Mesenchymal stem cell (in vitro differentiated cells and primary cell): ENCODE measurements at places on chromosomes 11 and 22.
A peak's percentile ranks its signal among the peaks of the same experiment; 100 is the strongest.

DNA sequence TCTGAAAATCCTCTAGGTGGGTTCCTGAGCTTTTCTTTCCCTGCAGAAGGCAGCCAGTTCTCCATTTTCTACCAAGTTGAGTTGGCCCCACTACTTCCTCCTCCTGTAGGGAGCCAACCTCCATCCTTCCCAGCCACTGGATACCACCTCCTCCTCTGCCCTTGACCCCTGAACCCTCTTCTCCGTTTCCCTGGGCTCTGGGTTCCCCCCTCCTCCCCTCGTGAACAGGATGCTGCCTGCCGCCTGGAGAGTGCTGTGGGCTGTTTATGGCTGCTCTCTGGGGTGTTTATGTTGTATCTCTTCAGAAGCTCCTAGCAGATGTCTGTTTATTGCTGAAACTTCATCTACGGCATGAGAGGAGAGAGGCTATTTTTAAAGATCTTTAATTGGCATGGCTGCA, 8.6 kb downstream of the MICAL2 start:
- peak; percentile 84 for DNase-seq

GRCh38 chr11:45652781-45653180, 12.6 kb downstream of the CHST1 start:
- no peak for DNase-seq

DNA sequence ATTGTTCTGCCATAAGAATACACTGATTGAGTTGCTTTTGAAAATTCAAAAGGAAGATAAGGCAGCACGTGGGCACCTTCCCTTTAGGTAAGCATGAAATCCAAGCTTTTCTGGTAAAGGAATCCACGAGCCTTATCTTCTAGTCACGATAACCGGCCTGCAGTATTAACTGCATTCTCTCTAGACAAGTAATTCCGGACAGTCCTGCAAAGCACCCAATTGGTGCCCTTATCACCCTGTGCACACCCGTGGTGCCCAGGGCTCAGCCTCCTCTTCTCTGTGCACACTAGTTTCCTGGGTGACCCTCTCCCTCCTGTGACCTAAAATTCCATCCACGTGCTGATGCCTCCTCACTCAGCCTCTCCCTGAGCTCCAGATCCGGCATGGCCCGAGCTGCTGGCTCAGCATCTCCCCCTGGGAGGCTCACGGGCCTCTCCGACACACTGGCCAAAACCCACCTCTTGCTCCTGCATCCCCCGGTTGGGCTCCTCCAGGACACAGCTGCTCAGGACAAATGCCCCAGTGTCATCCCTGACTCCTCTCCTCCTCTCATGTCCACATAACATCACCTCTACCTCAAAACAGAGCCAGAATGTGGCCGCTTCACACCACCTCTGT, 63.7 kb downstream of the PACSIN2 start:
- DNase-seq, result no peak

DNA sequence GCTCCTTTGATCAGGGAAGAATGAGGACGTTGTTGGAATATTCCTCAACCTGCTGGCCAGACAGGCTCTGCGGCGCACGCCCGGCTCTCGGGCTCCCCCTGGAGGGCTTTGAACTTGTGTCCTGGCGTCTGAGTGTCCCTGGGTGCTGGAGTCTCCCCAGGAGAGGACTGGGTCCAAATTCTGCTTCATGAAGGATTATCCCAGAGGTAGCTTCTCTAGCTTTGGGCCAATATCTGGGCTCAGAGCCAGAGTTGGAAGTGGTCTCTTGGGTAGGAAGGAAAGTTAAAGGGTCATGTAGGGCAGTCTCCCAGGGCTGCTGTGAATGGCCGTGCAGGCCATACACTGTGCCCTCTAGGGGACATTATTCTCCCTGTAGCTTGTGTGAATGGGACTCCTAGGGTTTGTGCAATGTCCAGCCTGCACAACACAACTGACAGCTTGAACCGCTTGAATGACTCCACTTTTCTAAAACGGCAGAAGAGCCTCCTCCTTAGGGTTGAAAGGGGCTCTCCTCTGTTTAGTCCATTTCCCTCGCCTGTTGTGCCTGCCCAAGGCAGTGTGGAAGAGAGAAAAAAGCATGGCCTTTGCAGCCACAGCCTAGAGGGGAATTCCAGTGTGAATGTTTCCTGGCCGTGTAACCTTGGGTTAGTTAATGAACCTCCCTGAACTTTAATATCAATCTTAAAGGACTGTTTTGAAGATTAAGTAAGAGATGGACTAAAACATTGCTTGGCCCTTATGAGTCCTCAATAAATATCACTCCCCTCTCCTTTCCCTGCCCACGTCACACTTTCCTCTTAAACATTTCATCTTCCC, 111.2 kb upstream of the THY1 start:
- DNase-seq, result peak; percentile 57

GRCh38 chr11:16925561-16926065, 88.6 kb downstream of the PLEKHA7 start:
- DNase-seq, result peak; percentile 36

DNA sequence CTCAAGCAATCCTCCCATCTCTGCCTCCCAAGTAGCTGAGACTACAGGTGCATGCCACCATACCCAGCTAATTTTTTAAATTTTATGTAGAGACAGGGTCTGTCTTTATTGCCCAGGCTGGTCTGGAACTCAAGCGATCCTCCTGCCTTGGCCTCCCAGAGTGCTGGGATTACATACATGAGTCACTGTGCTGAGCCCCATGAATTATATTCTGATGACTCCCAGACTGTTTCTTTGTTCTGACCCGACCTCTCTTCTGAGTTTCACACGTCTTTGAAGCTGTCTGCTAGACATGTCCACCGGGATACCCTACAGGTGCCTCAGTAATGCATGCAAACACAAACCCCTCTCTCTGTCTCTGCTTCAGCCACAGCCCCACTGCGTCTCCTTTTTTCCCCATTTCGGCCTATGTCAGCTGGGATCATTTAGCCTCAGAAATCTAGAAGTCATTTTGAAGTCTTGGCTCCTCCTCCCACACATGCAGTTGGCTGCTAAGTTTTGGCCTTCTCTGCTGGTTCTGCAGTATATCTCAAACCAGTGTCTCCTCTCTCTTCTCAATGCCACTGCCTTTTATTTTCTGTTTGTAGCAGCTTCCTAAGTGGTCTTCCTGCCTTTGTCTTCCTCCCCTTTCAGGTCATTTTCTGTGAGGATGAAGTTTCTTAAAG, 4.8 kb downstream of the VPS26B start:
- no peak for DNase-seq

DNA sequence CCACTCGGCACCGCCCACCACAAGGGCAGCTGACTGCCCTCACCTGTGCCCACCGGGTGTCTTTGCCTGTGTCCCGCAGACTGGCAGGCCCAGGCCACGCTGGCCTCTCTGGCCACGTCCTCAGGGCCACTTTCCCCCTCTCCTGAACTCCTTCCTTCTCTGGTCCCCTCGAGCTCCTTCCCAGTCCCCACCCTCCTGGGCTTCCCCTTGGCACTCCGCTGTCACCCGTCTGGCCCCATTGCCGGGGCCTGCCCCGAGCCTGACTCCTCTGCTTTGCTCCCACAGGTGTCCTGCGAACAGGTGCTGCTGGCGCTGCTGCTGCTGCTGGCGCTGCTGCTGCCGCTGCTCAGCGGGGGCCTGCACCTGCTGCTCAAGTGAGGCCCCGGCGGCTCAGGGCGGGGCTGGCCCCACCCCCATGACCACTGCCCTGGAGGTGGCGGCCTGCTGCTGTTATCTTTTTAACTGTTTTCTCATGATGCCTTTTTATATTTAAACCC, 14.2 kb downstream of the MCAT start:
- no peak for DNase-seq

DNA sequence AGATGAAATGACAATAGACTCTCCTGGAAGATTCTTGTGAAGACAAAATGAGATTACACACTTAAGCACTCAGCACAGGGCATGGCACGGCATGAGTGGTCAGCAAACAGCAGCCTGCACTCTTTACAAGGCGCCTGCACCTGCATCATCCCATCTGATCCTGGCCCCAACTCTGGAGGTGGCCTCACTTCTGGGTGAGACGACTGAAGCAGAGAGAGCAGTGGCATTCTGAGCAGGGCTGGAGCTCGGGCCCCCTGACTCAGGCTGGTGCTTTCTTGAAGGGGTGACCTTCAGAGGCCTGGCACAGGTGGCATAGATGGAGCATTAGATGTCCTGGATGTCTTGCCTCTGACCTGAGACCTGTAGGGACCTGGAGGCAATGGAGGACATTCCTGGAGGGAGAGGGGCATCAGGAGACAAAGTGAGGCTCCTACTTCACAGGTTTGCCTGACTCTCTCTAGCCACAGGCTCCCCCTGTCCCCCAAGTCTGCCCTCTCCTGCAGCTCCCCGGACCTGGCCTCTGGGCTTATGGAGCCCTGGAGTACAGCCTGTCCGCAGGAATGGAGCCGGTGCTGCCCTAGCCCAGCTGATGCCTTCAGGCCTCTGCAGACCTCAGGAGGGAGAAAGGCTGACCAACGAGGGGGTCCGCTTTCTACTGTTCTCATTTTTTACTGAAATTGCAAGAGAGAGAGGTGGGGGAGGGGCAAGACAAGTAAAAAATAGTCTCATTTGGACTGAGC, 65.5 kb upstream of the THY1 start:
- no peak for DNase-seq

GRCh38 chr11:9573775-9574621, 528 bp downstream of the WEE1 start:
- DNase-seq, result no peak

DNA sequence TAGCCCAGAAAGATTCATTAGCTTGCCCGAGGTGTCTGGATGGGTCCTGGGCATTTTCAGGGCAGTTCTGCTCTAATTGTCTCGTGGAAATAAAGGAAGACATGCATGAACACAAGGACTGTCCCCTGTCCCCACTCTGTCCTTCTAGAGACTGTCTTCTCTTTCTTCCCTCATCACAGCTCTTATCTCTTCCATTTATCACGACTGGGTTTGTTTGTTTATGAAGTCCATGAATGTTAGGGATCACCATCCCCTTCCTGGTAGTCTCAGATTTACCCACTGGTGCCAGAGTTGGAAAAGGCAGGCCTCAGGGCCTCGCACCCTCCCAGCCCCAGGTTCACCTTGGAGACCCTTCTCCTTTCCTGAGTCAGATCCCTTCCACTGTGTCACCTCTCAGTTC, 134.8 kb downstream of the PARVA start:
- DNase-seq, result no peak

GRCh38 chr11:90753546-90753945, 530.7 kb upstream of the CHORDC1 start:
- no peak for DNase-seq

GRCh38 chr11:14393889-14394288, 34.9 kb upstream of the RRAS2 start:
- DNase-seq, result no peak

GRCh38 chr22:21762712-21763581, 27.4 kb upstream of the YPEL1 start:
- DNase-seq, result no peak

GRCh38 chr22:49084206-49084605, 743.5 kb downstream of the BRD1 start:
- no peak for DNase-seq

DNA sequence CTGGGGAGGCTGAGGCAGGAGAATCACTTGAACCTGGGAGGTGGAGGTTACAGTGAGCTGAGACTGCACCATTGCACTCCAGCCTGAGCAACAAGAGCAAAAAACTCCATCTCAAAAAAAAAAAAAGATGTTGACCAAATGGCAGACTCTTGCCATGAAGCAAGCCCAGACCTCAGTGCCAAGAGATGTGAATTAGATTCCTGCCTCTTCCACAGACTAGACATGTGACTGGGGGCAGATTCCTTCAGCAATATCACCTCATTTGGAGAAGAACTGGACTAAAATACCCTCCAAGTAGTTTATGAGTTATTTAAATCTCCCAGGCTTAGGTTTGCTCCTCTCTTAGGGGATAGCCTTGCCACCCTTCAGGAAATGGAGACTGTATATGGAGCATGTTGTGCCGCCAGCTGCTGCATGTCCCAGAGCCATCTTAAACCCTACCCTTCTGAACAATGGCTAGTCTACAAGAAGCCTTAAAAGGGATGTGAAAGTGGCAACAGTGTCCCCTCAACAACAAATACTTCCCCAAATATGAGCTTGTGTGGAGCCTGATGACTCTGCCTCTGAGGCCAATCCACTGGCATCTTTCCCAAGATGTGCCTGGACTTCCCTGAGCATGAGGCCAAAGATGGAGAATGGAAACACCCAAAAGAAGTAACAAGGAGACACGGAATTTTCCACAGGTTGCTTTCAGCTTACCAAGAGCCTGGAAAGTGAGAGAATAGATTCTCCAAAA, 763 bp upstream of the MS4A7 start:
- no peak for DNase-seq

DNA sequence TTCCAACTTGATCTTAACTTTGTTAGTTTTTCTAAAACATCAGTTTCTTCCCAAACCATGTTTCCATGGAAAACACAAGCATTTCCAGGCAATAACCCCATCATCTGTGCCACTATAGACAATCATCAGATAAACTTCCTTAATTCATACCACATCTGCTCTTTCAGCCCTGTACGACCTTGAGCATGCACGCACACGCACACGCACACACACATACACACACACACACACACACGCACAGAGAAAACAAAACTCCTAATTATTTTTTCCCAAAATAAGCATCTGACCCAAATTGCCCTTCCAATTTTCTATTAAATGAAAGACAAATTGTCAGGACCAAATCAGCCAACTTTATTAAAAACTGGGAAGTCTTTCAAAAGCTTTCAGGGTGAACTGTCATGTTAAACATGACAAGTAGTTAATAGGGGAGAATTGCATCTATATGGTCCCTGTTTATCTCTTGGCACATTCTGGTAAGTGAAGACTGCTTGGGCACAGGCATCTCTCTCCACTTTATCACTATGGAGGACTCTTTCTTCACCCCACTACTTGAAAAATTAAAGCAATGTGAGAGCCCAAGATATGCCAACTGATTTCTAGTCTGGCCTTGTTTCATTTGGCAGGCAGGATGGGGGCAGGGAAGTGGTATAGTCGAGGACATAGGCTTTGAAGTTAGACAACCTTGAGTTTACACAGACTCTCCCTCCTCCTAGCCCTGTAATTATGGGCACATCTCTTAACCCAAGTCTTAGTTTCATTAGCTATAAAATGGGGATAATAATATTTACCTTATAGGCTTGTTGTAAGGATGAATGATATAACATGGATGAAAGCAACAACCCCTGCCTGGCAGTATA, 15.1 kb downstream of the ADM start:
- no peak for DNase-seq

GRCh38 chr11:63603180-63603518, 11.1 kb downstream of the PLAAT3 start:
- DNase-seq, result no peak

- DNase-seq, result no peak
Observed at GRCh38 chr22:29443861-29444792, 5.7 kb downstream of the RFPL1 start.

DNA sequence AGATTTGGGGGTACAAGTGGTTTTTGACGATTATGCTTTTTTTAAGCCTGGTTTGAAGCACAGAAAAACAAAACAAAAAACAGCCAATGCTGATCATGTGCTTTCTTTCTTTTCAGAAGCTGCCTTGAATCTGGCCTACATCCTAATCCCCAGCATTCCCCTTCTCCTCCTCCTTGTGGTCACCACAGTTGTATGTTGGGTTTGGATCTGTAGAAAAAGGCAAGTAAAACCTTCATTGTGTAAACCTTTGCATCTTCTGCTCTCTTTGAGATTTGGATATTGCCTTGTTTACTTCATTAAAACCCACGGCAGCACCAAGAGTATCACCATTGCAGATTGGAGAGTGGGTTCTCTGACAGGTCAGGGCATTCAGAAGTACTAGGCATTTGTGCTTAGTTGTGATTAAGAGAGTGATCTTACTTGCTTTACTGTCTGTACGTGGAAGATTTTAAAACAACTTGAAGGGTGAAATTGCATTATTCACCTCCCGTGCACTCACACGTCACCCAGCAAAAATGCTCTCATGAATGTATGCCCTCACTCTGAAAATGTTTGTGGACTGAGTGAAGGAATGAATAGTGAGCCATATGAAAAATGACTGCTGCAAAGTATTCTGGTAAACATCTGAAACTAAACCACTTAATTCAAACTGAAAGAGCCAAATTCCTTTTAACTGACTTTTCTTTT, 17.0 kb downstream of the LAYN start:
- DNase-seq, result peak; percentile 94
